ENCODE measurements at places on chromosomes 2 and 18.

DNA sequence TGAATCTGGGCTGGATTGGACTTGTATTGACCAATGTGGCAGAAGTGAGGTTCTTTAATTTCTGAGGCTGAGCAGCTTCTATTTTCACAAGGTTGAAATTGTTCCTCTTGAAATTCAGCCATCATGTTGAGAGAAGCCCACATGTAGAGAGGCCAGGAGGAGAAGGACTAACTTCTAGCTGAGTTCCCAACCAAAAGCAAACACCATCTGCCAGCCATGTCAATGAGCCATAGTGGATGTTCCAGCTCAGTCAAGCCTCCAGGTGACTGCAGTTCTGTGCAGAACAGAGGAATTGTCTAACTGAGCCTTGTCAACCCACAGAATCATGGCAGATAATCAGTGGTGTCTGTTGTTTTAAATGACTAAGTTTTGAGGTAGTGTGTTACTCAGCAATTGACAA lies 110.6 kb upstream of the ACVR1 start:
- no peak for DNase-seq

- DNase-seq: no peak
Observed at GRCh38 chr2:27583390-27583915, 611 bp downstream of the ZNF512 start.

DNA sequence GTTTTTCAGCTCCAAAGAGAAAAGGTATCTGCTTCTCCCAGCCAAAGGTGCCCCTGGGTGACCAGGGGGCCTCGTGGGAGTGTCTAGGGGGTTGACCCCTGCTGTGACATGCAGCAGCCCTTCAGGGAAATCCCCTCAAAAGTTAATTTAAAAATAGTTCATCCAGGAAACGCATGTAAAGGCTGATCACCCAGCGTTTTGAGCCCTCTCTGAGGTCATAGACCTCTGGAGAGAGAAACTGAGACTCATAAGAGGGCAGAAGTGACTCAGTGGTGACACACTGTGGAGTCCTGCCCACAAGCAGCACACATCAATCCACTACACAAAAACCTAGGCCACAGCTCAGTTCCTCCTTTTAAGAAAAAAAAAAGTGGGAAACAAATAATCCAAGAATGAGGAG lies 11.9 kb downstream of the GAL3ST2 start:
- no peak for DNase-seq

DNA sequence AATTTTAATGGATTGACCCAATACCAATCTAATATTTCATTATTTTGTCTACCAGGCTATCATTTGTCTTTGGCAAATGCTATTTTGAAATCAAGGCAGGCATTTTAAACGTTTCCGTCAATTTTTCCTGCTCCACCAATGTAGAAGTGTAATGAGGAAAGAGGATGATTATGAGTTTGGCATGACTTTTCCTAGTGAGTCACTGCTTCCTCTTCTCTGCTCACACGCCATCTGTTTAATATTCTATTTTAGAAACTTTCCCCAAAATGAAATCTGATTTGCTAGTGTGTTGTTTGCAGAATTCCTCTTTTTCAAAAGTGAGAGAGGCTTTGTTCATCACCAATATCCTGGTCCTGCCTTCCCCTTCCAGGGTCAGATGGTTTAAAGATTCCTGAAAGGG lies 42.5 kb upstream of the PID1 start:
- no peak for DNase-seq

DNA sequence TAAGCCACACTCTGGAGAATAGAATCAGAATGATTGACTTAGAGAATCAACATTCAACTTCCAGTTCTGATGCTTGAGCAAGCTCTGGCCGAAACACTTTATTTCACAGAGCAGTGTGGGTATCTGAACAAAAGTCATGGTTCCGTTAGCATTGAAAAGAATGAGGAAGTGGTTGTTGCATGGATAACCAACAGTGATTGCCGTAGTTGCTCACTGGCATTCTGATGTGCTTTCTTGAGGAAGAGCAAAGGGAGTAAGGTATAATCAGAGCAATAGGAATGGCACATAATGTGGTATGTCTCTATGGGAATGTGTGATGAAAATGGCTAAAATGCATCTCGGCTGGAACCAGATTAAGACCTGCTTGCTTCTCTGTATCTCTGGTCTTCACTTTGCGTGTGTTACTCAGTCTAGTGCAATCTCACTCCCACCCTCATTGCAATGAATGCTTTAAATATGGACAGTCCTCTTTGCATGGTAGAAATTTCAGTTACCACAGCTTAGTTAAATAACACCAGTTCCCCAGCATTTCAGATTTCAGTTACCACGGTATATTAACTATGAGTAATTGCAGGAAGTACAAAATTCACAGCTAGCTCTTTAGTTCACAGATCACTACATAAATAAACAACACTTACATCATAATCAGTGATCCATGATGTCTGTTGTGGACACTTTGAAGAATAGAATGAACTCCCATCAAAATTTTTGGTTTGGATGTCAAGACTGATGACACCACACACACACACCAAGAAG lies 7.8 kb upstream of the RAB12 start:
- DNase-seq: no peak

DNA sequence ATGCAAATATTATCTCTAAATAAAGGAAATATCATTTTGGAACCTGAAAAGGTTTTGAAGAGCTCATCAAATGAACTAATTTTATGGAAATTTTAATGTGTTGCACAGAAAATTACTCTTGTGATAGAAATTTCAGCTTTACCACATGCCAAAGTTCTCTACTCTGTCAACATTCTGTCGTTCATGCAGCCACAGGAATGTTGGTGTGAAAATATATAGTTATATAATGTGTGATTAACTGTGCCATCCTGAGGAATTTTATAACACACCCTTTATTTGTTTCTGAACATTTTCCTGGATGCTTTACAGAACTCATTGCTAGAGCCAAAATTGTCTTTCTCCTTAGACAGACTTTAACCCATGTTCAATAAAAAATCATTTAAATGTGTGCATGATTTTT lies 202.5 kb upstream of the SLC8A1 start:
- DNase-seq: no peak

DNA sequence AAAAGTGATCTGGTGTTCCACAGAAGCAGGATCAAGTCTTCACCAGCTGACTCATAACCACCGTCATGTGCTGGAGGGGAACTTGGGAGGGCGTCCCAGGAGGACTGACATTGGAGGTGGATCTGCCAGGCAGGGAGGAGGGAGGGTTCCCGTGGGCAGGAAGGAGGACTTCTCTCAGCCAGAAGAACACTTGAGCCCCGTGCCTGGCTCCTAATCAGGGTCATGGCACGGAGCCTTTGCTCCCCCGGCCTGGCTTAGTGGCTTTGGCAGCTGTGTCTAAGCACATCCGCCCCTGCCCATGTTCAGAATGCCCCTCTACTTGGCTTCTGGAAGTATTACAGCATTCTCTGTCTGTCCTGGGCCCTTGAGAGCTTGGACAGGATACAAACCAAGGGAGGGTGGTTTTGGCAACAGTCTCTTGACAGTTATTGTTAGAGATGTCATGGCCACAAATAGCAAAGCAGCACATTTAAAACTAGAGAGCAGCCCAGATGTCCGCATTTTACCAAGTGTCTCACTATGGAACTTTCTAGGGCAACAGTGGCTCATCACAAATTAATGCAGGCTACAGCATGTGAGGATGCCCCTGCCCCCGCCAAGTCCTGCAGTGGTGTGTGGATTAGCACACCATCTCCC lies 11.5 kb downstream of the PPP1R7 start:
- no peak for DNase-seq

GRCh38 chr18:67300498-67300897 lies 216.0 kb downstream of the DSEL start:
- no peak for DNase-seq

- DNase-seq: no peak
Observed at GRCh38 chr2:233367586-233367985, 13.3 kb downstream of the DGKD start.

GRCh38 chr2:165425556-165425955 lies 43.9 kb upstream of the CSRNP3 start:
- DNase-seq: no peak

- DNase-seq: no peak
Observed at GRCh38 chr2:108535357-108535631, 1.0 kb downstream of the LIMS1 start.

GRCh38 chr2:135189148-135189547 lies 137.1 kb downstream of the RAB3GAP1 start:
- DNase-seq: no peak

GRCh38 chr2:206213514-206213845 lies 53.8 kb downstream of the EEF1B2 start:
- no peak for DNase-seq

DNA sequence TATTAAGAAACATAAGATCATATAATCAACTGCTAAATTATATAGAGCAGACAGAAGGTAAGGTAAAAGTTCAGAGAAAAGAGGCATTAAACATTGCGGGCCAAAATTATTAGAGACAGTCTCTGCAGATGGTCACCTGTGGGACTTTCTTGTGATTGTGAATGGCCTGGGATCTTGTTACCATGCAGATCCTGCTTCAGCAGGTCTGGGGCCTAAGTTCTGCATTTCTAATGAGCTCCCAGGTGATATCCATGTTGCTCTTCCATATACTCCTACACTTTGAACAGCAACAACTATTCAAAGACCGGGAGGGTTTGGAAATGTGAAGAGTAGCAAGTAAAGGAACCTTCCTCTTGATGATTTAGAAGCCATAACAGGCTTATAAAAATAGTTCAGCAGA lies 8.5 kb upstream of the ETAA1 start:
- no peak for DNase-seq

GRCh38 chr18:11688972-11689668 lies at the start of gene GNAL:
Gene GNAL, plus strand, starts transcription at chr18:11689264. Its CDS starts 300 bp downstream, at chr18:11689564.
- peak; percentile 10 for DNase-seq

- no peak for DNase-seq
Observed at GRCh38 chr2:58620093-58620492, 379.0 kb upstream of the FANCL start.

GRCh38 chr2:236088368-236089057 lies 79.7 kb downstream of the GBX2 start:
- no peak for DNase-seq

DNA sequence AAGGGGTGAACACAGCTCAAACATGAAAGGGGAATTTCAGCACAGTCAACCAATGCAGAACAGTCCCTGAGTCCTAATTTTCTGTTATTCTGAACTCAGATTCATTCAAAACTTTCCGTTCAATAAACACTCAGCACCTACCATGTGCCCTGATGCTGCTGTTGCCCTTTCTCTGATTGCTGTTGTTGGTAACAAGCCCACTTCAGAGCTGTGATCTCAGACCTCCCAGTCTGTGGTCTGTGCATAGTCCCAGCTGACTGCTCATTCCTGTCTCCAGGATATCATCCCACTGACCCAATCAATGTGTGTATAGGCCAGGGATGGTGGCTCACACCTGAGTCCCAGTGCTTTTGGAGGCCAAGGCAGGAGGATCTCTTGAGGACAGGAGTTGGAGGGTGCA lies 82.7 kb upstream of the SLC35G4 start:
- DNase-seq: no peak

DNA sequence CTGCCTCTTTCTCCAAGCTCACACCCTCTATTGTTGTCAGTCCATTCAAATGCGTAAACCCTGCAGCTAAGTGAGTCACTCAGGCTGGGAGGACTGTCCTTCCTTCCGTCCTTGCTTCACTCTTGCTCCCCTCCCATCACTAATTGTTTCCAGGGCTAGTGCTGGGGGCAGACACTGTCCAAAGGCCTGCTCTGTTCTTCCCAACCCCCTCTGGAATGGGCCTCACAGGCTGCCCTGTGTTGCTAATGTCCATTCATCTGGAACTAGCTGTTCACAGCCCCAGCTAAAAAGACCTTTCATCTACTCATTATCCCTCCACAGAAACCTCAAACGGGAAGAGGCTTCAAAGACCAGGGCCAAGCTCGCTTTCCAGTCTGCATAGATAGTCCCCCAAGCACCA lies 31.9 kb upstream of the NRP2 start:
- DNase-seq: no peak

GRCh38 chr2:233339427-233339826 lies 14.9 kb upstream of the DGKD start:
- DNase-seq: no peak

DNA sequence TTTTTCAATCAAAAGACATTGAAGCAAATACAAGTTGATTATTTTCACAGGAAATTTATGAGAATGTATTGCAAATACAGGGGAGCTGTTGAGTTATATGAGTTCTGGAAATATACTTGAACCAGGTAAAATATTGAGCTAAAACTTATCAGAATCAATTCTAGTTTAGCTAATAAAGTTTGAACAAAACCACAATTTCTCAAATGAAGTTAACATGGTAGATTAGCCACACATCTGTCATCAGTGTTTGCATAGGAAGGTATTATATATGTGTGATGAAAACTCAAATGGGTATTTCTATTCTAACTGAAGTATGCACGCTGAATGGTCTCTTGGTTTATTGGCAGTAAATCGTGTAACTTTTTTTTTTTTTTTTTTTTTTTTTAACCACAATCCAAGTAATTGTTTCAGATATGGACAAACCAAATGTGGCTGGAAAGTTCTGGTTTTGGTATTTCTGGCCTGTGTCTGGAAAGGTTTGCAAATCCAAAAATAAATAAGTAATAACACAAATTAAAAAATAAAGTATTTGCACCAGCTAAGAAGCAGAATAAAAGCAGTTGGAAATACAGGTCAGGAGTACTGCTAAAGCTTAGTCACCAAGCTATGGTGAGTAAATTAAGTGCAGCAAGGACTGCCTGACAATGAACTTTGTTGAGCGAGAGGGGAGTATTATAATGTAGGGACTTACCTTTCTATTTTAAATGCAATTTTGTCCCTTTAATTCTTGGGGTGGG lies 479.1 kb upstream of the FANCL start:
- DNase-seq: no peak

- DNase-seq: no peak
Observed at GRCh38 chr2:579961-580360, 97.2 kb downstream of the TMEM18 start.

GRCh38 chr2:10079266-10079869 lies 843 bp downstream of the CYS1 start:
- DNase-seq: no peak

DNA sequence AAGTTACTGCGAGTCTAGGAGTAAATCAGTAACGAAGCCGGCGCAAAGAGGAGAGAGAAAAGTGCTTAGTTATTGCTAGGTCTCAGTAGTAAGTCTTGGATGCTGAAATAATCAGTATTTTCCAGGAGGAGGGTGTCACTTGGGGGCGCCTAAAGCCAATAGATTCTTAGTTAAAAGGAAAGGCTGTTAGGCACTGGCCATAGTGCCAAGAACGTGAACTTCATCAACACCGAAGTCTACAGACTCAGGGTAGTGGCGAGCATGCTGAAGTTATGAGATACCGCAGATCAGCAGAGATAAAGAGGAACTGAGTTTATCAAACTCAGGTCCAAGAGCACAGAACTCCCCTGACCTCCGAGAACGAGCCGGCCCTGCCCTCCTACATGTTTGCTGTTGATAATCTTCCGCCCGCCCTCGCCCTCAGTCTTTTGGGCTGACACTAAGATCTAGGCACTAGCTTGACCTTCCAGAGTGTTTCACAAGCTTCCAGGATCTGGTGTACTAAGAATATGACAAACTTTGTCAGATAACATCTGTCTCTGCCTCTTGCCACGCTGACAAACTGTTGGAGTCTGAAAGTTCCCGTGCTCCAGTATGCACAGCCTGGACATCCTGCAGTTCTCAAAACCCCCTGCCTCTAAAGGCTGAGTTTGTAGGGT lies 49.2 kb downstream of the CYB5A start:
- DNase-seq: no peak

DNA sequence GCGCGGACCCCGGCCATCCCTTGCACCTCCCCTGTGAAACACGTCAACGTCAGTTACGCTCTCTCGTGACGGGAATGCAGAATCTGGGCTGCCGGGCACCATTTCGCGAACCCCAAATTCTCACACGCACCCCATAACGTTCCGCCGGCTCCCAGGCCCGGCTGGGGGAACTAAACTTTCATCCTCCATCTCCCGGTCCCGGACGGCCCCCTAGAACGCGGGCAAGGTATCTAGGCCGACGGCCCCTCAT lies 544 bp downstream of the DNAJC27 start:
- DNase-seq: no peak
